Heart left ventricle (tissue), 16 donors: ENCODE measurements at places on chromosomes 11 and 22. TPM values are rescaled to one million over a fixed set of nuclear protein-coding genes. Genes with fewer than 3 reads are reported as not detected.
A peak's percentile ranks its signal among the peaks of the same experiment; 100 is the strongest.

- peak overlapping the region; percentile 65 for H3K27ac ChIP-seq
- H3K27me3 ChIP-seq, result no peaks in the 10 kb centered on the region
- no peak for DNase-seq
- H3K4me1 ChIP-seq, result peaks cover 8% of the 10 kb centered on the region
- H3K36me3 ChIP-seq, result no peaks in the 10 kb centered on the region
These were observed 68.3 kb downstream of the NFAM1 start for GRCh38 chr22:42363892-42364291.

Gene LYVE1
- polyA plus RNA-seq, result 8.5 TPM

Gene CNGA4
- polyA plus RNA-seq, result 0.06 TPM

Gene GLYATL1
- polyA plus RNA-seq, result not detected

DNA sequence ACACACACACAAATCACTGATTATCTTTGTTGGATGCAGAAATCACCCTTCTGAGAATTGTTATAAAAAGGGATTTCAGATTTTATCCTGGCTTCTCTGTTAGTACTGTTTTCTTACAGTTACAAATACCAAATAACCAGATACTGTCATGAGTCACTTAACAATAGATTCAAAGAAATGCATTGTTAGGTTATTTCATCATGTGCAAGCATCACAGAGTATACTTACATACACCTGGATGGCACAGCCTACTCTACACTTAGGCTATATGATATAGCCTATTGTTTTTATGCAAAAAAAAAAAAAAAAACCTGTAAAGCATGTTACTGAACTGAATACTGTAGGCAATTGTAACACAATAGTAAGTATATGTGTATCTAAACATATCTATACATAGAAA lies 319.2 kb upstream of the ARHGAP42 start:
- no peak overlapping the region for H3K27ac ChIP-seq
- no peaks in the 10 kb centered on the region for H3K36me3 ChIP-seq
- H3K4me3 ChIP-seq, result no peak overlapping the region
- no peaks in the 10 kb centered on the region for H3K27me3 ChIP-seq
- DNase-seq, result no peak

- DNase-seq, result no peak
- H3K36me3 ChIP-seq, result no peaks in the 10 kb centered on the region
- H3K4me1 ChIP-seq, result no peaks in the 10 kb centered on the region
- no peaks in the 10 kb centered on the region for H3K27me3 ChIP-seq
- no peak overlapping the region for H3K4me3 ChIP-seq
These were observed 38.6 kb downstream of the TRMU start for GRCh38 chr22:46373921-46374662.

DNA sequence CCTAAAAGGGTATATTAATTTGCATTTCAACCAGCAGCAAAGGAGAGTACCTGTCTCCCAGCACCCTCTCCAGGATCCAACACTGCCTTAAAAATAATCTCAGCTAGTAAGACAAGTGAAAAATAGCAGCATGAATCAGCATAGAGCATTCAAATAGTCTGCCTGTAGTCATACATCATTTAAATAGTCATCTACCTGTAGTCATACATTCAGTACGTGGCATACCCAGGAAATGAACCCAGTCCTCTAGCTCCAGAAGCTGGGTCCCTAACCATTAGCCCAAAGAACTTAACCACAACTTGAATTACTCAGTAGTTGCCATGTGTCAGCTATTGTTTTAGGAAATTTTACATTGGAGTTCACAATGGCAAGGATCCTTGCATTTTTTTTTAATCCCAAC lies 9.3 kb downstream of the TENM4 start:
- no peak overlapping the region for H3K27ac ChIP-seq
- H3K27me3 ChIP-seq, result peaks cover 22% of the 10 kb centered on the region
- no peaks in the 10 kb centered on the region for H3K36me3 ChIP-seq
- no peak overlapping the region for H3K4me3 ChIP-seq
- no peak for DNase-seq

- peaks cover 2% of the 10 kb centered on the region for H3K36me3 ChIP-seq
- no peaks in the 10 kb centered on the region for H3K4me1 ChIP-seq
- H3K27ac ChIP-seq, result no peak overlapping the region
- no peak for DNase-seq
These were observed 39.1 kb downstream of the TMEM123 start for GRCh38 chr11:102413497-102413896.

- H3K4me3 ChIP-seq, result no peak overlapping the region
- no peak overlapping the region for H3K27ac ChIP-seq
- no peaks in the 10 kb centered on the region for H3K36me3 ChIP-seq
- peaks cover 13% of the 10 kb centered on the region for H3K4me1 ChIP-seq
- H3K27me3 ChIP-seq, result no peaks in the 10 kb centered on the region
These were observed 2.0 kb upstream of the NLRX1 start for GRCh38 chr11:119166368-119167076.

Gene MGAT3
- polyA plus RNA-seq, result 2.2 TPM

Gene DENND6B
- polyA plus RNA-seq, result 1.0 TPM

DNA sequence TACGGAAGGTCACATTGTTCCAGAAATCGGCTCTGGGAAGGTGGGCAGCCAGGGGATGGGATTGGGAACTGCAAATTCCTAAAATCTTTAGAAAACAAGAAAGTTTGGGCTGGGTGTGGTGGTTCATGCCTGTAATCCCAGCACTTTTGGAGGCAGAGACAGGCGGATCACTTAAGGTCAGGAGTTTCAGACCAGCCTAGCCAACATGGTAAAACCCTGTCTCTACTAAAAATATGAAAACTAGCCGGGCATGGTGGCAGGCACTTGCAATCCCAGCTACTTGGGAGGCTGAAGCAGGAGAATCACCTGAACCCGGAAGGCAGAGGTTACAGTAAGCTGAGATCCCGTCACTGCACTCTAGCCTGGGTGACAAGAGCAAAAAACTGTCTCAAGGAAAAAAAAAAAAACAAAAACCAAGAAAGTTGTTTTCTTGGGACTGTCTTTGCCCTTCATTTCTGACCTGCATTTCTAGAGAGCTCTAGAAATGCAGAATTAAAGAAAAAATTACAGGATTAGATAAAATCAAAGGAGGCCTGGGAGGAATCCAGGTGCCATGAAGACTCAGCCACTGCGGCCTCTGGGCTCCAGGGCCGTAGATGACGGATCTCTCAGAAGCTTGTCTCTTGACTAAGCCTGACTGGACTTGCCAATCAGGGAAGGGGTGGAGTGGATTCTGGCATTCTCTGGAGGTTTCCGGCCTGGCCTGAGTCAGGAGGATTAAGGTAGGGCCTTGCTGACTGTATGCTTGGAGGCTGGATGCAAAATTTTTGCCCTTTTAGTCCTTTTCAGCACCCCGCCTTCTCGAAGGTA lies 5.3 kb upstream of the MALAT1 start:
- peak overlapping the region; percentile 95 for H3K27ac ChIP-seq
- H3K4me3 ChIP-seq, result peak overlapping the region; percentile 34
- no peaks in the 10 kb centered on the region for H3K27me3 ChIP-seq
- no peaks in the 10 kb centered on the region for H3K36me3 ChIP-seq
- peaks cover 80% of the 10 kb centered on the region for H3K4me1 ChIP-seq

- peak overlapping the region; percentile 53 for H3K27ac ChIP-seq
- H3K36me3 ChIP-seq, result no peaks in the 10 kb centered on the region
- peaks cover 18% of the 10 kb centered on the region for H3K4me1 ChIP-seq
These were observed 533 bp downstream of the SERGEF start for GRCh38 chr11:18012122-18012905.

- no peaks in the 10 kb centered on the region for H3K36me3 ChIP-seq
- H3K27ac ChIP-seq, result no peak overlapping the region
- H3K4me3 ChIP-seq, result no peak overlapping the region
- no peaks in the 10 kb centered on the region for H3K4me1 ChIP-seq
These were observed 14.2 kb upstream of the VSIG10L2 start for GRCh38 chr11:125931668-125932067.

Gene OR2D2
- polyA plus RNA-seq, result not detected

DNA sequence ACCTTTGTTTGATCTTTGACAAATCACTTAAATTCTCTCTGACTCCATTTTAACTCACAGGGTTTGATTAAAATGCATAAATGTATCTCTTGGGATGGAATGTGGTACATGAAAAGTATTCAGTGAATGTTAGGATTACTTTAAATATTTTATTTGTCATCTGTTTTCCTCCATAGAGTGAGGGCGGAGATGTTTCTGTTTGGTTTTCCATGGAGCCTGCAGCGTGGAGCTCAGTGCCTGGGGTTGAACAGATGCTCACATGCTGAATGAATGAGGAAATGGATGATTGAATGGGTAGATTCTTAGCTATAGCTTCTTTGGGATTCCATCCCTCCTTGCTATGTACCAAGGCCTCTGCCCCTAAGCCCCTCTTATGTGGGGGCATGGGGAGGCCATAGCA lies 10.0 kb downstream of the TSPAN18 start:
- H3K4me3 ChIP-seq, result no peak overlapping the region
- H3K36me3 ChIP-seq, result no peaks in the 10 kb centered on the region
- H3K4me1 ChIP-seq, result peaks cover 42% of the 10 kb centered on the region

DNA sequence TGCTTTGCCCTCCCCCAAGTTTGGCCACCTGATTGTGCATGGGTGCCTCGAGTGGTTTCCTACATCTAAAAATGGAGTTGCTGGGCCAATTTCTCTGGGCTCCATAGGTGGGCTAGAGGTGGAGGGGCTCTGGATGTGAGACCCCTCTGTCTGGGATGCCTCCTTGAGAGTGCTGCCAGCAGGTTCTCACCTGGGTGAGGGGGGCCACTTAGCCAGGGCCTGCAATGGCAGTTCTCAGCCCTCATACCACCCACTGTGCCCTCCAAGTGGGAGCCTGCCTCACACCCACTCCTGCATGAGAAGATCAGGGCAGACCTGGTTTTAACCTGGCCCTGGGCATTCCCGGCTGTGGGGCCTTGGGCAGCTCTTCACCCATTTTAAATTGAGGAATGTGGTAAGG lies 83.9 kb downstream of the CABIN1 start:
- no peaks in the 10 kb centered on the region for H3K4me1 ChIP-seq
- H3K4me3 ChIP-seq, result no peak overlapping the region
- peaks cover 84% of the 10 kb centered on the region for H3K36me3 ChIP-seq
- no peak overlapping the region for H3K27ac ChIP-seq
- DNase-seq, result no peak
- H3K27me3 ChIP-seq, result no peaks in the 10 kb centered on the region

DNA sequence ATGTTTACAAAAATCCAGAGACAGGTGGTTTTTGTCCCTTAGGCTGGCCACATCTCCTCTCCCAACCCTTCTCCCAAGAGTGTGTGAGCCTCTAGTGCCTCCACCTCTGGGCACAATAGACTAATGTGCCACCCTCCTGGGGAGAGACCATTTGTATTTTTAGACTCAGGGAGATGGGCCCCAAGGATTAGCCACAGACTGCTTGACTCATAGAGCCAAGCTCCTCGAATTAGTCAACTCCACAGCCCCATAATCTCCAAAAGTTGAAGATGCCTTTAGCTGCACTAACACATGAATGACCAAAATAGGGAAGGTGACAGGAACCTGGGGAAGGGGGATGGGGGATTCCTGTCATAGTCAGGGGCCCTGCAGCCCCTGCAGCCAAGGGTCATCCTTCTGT lies 53.0 kb upstream of the LRRC32 start:
- H3K4me1 ChIP-seq, result peaks cover 12% of the 10 kb centered on the region
- no peak for DNase-seq
- H3K4me3 ChIP-seq, result no peak overlapping the region

GRCh38 chr11:28763151-28763550 lies 655.0 kb downstream of the METTL15 start:
- H3K36me3 ChIP-seq, result no peaks in the 10 kb centered on the region
- no peaks in the 10 kb centered on the region for H3K27me3 ChIP-seq
- no peak overlapping the region for H3K4me3 ChIP-seq

Gene SYT9
- 0.04 TPM for polyA plus RNA-seq

Gene MFRP
- polyA plus RNA-seq, result not detected

DNA sequence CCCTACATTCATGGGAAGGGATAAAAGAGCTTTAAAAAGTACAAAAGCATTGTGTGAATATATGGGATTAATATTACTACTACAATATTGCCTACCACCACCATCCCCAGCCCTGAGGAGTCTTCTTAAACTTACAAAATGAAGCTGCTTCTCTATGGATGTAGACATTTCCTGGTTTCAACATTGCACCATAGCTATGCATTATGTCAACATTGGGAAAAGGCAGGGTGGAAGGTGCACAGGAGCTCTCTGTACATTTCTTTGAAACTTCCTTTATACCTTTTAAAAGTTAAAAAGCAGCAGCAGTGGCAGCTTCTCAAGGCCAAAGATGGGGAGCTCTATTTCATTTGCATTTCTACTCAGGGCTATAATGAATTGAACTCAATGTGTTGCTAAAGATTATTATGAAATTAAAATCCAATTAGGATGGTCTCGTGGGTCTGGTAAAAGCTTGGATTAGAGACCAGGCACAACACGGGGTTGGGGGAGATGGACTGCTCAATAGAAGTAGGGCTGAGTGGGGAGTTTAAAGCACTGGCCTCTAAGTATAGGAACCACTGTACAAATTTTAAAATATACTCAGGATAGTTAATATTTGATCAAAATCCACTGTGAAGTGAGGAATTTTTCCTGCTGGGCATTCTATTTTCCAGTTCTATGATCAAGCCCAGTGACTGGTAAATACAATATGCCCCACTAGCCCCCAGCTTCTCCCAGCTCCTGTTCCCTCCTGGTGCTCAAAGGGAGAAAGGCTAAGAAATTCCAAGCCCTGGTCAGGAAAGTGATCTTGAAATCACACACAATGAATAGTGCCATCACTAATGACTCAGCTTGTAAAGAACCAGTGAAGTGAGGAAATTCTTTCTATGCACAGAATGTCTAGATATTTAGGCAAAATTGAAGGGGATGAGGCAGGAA lies 362.7 kb upstream of the CCDC90B start:
- no peak overlapping the region for H3K4me3 ChIP-seq
- no peak for DNase-seq
- no peak overlapping the region for H3K27ac ChIP-seq
- no peaks in the 10 kb centered on the region for H3K4me1 ChIP-seq
- H3K36me3 ChIP-seq, result no peaks in the 10 kb centered on the region
- no peaks in the 10 kb centered on the region for H3K27me3 ChIP-seq

- DNase-seq, result peak; percentile 70
- no peak overlapping the region for H3K27ac ChIP-seq
- peaks cover 16% of the 10 kb centered on the region for H3K4me1 ChIP-seq
- H3K36me3 ChIP-seq, result peaks cover 29% of the 10 kb centered on the region
- no peak overlapping the region for H3K4me3 ChIP-seq
- H3K27me3 ChIP-seq, result no peaks in the 10 kb centered on the region
These were observed 4.7 kb downstream of the FEN1 start for GRCh38 chr11:61797263-61797944.

DNA sequence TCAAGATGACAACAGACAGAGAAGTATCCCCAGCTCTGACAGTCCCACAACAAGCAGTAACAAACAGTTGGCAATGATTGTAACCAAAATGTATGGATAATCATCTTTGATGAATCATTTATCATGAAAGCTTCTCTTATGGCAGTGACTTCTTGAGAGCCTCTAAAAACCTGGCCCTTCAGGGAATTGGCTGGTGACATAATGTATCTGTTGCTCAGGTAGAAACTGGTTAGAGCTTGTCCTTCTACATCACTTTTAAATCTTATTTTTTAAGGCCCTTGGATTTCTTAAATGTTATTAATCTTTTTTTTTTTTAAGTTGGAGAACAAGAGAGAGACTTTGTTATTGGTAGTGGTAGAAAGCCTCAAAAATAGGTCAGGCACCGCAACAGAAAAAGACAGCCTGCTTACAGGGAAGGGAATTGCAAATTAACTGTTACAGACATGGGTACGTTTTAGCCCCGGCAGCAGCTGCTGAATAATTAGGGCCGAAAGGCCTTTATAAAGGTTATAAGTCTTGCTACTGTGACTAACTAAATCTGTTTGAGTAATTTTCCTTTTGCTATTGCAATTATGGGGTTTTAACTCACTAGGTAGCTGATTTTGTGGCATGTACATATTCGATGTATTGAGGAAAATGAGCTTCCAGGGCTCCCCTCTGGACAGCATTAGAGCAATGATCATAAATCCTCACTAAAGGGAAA lies 207.7 kb upstream of the LRRC4C start:
- no peak for DNase-seq
- no peaks in the 10 kb centered on the region for H3K36me3 ChIP-seq
- H3K4me3 ChIP-seq, result no peak overlapping the region
- H3K4me1 ChIP-seq, result no peaks in the 10 kb centered on the region
- no peaks in the 10 kb centered on the region for H3K27me3 ChIP-seq
- H3K27ac ChIP-seq, result no peak overlapping the region

Gene OR8A1
- not detected for polyA plus RNA-seq
